Inflammatory macrophage (primary cell): ENCODE measurements at places on chromosomes 16 and 17.

DNA sequence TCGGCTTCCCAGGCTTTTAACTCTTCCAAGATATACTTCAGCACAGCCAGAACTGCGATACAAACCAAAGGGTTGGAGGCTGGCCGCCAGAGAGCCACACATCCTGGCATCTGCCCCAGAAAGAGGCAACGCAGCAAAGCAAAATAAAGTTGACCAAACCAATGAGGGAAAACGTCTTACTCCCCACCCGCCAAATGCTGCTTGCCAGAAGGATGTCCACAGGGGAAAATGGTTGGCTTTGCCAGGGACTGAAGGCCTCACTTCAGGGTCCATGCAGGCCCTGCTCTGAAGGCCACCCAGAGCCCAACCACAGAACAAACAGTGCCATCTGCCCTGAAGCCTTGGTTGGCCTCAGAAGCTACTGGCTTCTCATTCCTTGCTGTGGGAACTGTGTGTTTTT is 15.0 kb downstream of the CACNG1 start:
- no peak for DNase-seq

DNA sequence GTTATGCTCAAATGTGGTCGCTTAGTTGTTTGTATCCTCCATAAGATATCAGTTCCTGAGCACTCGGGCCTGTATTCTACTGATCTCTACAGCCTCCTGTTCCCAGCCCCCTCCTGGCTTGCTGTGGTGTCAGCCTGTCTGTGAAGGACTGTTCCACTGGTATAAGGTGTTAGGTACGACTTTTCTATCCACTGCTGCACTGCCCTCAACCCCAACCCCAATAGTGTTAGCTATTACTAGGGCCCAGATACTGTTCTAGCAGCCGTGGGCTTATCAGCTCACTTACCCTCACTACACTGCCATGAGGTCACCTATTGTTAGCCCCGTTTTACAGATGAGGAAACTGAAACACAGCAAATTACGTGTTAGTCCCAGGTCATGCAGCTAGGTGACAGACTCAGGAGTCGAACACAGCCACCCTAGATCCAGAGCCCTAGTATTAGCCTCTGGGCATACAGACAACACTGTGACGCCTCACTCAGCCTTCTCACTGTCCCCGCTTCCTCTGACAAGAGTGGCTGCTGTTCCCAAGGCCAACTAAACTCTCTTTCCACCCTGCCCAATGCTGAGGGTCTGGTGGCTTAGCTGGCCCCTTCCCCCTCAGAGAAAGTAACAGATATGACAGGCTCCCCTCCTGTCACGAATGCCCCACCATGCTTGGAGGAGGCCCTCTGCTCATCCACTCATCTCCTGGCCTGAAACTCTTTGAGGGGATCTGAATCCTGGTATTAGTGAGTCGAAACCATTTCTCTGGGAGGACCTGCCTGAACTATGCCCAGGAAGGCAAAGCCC is 25.6 kb upstream of the ZNF652 start:
- no peak for DNase-seq

GRCh38 chr16:51111759-51112158 is 39.3 kb downstream of the SALL1 start:
- DNase-seq, result no peak

GRCh38 chr16:88856828-88857727 is at the start of the genes GALNS and TRAPPC2L:
Gene GALNS, minus strand, starts transcription at chr16:88856947. Its CDS starts 70 bp downstream, at chr16:88856877.
Gene TRAPPC2L, plus strand, starts transcription at chr16:88857127. Its CDS starts 24 bp downstream, at chr16:88857151.
- DNase-seq, result peak; percentile 99

DNA sequence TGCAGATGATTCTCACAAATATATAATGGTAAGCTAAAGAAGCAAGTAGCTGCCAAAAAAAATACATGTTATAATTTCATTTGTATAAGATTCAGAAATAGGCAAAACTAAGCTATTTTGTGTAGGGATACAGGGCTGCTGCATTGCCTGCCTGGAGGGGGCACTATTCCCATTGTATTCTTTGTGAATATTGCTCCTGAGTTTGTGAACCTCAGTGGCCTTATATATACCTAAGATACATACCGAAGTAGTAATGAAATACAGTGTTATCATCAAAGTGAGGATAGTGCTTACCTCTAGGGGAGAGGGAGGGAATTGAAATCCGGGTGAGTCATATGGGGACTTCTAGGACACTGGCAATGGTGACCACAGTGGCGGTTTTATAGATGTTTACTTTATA is 53.5 kb downstream of the C17orf58 start:
- no peak for DNase-seq

DNA sequence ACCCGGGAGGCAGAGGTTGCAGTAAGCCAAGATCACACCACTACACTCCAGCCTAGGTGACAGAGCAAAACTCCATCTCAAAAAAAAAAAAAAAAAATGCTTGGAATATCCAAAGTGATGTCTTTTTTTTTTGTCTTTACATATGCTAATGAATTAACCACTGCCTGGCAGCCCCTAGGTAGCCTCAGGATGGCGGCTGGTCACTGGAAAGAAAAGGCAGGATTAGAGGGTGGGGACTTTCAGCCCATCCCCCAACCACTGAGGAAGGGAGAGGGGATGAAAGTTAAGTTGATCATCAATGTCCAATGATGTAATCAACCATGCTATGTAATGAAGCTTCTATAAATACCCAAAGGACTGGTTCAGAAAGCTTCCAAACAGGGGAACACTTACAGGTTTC is 26.8 kb downstream of the RNF157 start:
- no peak for DNase-seq

- DNase-seq, result no peak
Observed at GRCh38 chr16:66263973-66264310, 102.5 kb upstream of the CDH5 start.

DNA sequence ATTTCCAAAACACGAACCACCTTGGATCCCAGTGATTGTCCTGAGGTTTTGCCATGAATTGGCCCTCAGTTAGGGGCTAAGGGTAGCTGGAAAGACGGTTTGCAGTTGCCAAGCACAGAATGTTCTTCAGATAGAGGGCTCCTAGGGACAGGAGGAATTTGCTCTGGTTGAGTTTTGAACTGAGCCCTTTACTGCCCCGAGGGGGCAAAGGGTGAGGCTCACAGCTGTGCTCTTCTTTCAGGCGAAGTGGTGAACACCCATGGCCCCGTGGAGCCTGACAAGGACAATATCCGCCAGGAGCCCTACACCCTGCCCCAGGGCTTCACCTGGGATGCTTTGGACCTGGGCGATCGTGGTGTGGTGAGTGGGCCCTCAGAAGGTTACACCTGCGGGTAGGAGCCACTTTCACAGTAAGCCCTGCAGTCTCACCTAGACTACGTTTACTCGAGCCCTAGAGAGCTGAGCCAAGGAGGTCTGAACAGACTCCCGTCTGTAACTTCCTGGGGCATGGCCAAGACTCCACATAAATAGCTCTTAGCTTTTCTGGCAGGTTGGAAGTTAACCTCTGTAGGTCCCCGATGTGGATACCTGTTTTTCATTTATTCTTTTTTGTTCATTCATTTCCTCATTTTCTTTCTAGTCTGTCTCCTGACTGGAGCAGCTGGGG is 32.5 kb downstream of the NMT1 start:
- DNase-seq, result no peak
